ENCODE measurements at places on chromosomes 4 and X.

DNA sequence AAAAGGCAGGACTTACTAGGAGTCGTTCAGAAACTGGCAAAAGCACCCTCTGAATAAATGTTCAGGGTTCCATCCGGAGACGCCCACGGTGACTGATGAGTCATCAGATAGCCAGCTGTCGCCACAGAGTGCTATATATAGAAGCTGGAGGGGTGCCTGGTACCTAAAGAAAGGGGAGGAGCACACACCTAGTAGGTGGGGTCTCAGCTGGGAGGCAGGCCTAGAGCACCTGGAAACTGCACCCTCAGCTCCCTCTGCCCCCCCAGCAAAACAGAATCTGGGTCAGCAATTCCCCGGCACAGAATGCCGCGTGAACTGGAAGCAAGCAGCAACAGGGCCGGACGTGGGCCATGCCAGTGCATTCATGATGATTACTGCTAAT is 242.0 kb downstream of the BCOR start:
- no peak for DNase-seq

- DNase-seq = no peak
Observed at GRCh38 chr4:98778206-98778605, 119.8 kb upstream of the TSPAN5 start.

DNA sequence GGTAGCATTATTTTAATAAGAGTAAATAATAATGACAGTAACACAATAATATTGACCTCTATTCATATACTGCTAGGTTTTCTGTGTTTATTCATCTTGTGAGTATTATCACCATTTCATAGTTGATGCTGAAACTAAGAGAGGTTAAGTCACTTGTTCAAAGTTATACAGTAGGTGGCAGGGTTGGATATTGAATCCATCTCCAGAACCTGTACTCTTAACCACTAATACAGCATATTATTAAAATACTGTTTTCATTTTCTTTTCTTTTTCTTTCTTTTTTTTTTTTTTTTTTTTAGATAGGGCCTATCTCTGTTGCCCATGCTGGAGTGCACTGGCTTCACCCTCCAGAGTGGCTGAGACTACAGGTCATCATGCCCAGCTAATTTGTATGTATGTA is 7.1 kb upstream of the ELF2 start:
- DNase-seq = no peak

- no peak for DNase-seq
Observed at GRCh38 chr4:125741825-125742452, 427.2 kb downstream of the FAT4 start.

- DNase-seq = no peak
Observed at GRCh38 chr4:128871948-128872347, 62.4 kb downstream of the JADE1 start.

DNA sequence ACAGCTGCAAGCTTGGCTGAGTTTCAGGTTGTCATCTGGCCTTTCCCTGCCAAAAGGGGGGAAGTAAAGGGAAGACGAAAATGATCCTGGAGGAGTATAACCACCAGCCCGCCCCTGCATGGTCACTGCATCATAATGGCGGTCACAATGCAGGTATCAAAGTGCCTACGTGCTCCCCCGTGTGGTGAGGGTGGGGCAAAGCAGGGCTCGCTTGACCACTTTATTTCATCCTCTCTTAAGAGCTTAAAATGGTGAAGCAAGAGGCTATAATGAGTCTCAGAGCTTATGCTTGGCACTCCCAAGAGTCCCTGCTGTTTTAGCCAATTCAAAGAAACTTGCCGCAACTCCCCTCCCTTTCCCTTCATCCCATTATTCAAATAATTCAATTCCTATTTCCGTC is 105.6 kb downstream of the APOOL start:
- no peak for DNase-seq

- DNase-seq = no peak
Observed at GRCh38 chrX:133726642-133727041, 258.8 kb downstream of the GPC3 start.

DNA sequence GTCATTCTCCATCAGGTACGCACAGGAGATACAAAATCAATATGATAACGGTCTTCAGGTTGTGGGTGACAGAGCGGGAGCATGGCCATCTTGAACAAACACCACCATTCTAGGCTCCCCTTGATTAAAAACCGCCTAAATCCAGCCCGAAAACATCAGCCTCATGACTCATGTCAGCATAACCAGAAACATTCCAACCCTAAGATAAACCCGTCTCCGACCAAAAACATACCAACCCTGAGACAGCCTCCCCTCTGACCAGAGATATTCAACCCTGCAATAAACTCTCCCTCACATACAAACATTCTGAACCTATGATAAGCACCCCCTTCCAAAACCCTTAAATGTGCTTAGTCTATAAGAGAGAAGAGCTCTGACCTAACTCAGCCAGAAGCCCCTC is 157.9 kb downstream of the DHRSX start:
- DNase-seq = no peak

DNA sequence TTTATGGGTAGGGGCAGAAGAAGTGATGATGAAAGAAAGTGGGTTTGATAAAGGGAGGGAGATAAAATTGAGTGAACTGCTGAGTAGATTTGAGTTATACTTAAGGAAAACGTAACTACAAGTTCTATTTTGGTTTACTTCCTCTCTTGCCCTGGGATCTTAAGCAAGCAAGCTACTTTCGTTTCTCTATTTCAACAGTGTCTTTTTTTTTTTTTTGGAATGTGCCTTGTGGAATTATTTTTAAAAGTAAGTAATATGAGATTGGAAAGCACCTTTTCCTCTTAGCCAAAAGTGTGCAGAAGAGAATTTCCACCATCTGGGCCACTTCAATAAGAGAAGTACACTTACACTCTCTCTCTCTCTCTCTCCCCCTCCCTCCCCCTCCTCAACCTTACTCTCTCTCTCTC is 16.0 kb upstream of the C4orf36 start:
- DNase-seq = no peak

DNA sequence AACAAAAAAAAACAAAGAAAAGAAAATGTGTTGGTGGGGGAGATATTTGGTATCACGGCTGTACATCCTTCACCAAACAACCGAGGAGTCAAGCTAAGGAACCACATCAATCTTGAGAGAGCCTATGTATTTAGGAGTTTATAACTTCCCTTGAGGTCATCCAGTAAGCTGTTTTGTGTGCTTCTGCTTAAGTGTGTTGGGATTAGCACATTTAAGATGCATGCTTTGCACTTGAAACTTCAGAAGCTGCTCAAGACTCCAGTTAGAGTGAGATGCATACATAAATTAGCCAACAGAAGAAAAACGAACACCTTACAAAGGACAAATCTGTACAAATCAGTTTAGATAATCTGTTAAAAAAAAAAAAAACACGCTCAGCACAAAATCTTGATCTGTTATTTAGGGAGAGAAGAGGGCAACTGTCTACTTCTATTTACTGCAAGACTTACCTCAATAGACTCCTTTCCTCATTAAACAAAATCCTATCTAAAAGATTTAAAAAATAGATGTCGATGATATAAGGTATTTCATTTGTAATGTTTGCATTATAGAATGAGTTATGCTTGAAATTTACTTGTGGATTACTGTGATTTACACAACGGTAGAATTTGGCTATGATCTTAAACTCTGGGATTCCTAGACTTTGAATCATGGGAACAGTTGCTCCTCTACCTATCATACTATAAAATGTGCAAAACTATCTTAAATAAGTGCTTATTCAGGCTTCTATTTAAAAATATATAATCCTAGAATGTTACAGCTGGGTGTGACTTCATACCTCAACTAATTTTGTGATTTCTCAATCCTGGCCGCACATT is 53.8 kb upstream of the NAP1L5 start:
- no peak for DNase-seq

DNA sequence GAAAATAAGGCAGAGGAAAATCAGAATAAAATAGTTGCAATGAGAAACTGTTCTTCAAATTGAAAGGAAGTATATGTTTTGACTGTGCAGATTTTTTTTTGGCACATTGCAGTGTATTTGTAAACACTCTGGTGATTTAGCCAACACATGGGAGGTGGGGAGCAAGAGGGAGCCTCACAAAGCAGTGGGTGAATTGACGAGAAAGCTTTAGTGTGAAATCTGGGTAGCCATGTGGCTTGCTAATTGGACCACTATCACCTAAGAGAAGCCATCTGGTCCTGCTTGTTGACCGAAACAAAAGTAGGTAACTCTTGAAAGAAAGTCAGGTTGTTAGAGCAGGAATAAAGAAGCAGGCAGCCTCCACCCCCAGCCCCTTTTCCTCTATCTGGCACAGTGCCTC is 10.4 kb downstream of the CLCN5 start:
- DNase-seq = no peak

DNA sequence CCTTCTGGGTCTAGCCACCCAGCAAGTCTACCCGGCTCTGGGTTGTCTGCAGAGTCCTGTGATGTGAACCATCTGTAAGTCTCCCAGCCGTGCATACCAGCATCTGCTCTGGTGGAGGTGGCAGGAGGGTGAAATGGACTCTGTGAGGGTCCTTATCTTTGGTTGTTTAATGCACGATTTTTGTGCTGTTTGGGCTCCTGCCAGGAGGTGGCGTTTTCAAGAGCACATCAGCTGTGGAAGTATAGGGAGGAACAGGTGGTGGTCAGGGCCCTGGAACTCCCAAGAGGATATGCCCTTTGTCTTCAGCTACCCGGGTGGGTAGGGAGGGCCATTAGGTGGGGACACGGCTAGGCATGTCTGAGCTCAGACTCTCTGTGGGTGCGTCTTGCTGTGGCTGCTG is 66.5 kb upstream of the ZFP42 start:
- no peak for DNase-seq

- no peak for DNase-seq
Observed at GRCh38 chr4:168699224-168699878, 202.5 kb downstream of the PALLD start.

GRCh38 chrX:2934715-2935710 is 5.9 kb upstream of the ARSD start:
- no peak for DNase-seq

DNA sequence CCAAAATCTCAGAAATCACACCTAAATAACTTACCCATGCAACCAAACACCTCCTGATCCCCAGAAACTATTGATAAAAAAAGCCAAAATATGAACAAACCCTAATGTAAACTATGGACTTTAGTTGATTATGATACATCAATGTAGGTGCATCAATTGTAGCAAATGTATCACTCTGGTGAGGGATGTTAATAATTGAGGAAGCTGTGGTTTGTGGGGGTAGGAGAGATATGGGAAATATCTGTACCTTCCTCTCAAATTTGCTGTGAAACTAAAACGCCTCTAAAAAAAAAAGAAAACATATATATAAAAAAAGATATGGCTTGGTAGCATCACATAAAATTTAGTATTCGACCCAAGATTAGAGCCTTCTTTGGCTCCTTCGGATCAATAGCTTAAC is 144.3 kb upstream of the CPEB2 start:
- no peak for DNase-seq

DNA sequence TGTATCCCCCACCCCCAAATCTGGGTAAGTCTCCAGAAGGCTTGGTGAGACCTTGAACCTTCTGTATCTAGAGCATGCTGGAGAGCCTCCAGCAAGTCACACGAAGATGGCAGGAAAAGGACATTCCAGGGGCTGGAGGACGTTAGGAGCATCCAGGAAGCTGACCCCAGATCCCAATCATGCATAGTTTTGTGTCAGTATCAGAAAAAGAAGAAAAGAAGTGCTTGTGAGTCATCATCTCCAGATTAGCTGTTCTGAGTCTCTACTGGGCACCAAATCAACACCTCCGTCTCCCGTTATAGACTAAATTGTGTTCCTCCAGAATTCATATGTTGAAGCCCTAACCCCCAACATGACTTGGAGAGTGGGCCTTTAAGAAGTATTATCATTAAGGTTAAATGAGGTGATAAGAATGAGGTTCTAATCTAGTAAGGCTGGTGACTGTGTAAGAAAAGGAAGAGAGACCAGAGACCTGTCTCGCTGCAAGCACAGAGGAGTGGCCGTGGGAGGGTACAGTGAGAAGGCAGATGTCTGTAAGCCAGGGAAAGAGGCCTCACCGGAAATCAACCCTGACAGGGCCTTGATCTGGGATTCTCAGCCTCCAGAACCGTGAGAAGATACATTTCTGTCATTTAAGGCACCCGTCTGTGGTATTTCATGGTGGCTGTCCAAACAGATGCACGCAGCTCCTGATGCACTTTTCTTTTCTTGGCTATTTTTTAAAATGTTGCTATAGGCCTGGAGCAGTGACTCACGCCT is 38.1 kb upstream of the CLDN24 start:
- DNase-seq = no peak

DNA sequence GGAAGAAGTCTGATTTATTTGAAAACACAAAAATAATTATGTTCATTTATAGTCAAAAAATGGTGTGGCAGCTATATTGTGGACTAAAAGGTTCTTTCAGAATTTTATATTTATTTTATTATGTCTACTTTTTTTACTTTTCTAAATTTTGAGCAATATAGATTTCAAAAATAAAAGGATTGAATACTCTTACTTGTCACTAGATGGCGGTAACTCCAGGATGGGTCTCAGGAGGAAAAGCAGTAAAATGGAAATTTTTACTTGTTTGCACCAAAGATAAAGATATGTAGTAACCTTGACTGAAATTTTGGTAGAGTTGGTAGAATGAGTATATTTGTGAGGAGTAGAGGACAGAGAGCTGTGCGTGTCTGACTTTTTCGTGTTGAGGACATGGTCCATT is 14.5 kb upstream of the DACH2 start:
- no peak for DNase-seq

DNA sequence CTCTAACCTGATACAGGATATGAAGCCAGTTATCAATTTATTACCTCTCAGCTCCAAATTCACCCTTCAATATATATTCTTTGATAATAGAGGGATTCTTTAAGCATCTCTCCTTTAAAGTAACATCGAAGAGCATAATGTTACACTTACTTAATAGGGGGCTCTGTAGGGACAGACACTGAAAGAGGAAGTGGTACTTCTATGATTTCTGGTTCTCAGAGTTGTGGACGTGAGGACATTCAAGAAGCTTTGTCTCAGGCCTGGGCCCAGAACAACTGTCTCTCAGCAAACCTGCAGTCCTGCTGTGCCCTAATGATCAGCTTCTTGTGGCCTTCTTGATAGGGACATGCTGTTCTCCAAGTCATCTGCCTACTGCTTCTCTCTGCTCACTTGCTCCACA is 4.2 kb upstream of the ZXDB start:
- DNase-seq = no peak

DNA sequence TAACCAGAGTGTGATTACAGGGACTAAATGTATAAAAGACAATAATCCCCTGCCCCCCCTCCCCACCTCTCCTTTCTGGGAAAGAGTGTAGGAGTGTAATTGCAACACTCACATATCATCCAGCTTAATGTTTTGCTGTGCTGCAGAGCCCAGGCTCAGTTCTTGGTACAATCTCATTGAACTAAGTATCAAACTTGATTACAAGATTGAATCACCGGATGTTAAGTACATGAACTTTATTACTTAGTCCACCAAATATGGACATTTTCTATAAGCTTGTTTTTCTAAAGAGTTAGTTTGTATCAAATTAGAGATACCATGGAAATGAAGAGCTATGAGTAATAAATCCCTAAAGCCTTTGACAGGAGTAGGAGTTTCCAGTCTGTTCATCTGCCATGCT is 559.1 kb downstream of the ZNF674 start:
- no peak for DNase-seq

GRCh38 chr4:181548873-181549575 is 694.2 kb upstream of the TENM3 start:
- DNase-seq = no peak

- DNase-seq = no peak
Observed at GRCh38 chr4:189828081-189828697, 112.5 kb upstream of the FRG1 start.

GRCh38 chr4:11535333-11535732 is 106.6 kb upstream of the HS3ST1 start:
- DNase-seq = no peak
